ENCODE measurements at places on chromosomes 3 and 15.

DNA sequence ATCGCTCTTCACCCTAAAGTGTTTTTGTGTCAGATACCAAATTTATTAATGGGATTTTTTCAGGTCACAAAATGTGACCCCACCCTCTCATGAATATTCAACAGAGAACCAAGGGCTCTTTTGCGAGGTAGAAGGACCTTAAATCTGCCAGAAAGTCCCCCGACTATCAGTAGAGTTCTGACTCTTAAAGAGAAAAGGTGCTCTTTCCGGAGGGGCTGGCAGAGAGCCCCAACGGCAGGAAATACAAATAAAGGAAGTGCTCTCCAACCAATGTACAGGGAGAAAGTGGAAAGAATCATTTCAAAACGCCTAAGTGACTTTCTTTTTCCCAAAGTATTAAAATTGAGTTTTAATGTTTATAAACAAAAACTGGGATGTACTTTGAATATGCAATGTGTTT lies 517.2 kb downstream of the FOXP1 start:
- peak; percentile 27 for DNase-seq

DNA sequence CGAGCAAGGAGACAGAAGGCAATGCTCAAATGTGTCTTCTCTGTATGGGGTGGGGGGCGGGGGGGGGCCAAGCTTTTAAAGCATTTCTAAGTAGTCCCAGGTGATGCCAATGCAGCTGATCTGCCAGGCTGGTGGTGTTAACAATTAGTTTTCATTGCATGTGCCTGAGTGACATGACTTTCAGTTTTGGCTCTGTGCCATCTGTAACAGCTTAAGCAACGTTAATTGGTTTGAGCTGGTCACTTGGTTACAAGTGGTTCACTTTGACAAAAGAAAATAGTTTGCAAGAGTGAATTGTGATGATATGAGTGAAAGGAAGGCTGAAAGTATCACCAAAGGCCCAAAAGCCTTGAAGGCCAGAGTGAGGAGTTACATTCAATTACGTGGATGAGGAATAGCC lies 26.4 kb upstream of the LRIG1 start:
- DNase-seq: no peak

- no peak for DNase-seq
Observed at GRCh38 chr3:74564560-74564959, 49.9 kb downstream of the CNTN3 start.

GRCh38 chr15:90000186-90001001 lies 730 bp upstream of the ZNF710 start:
- DNase-seq: peak; percentile 20

GRCh38 chr3:112097378-112097777 lies 11.2 kb downstream of the C3orf52 start:
- DNase-seq: peak; percentile 53

- no peak for DNase-seq
Observed at GRCh38 chr3:2153053-2153452, 54.4 kb downstream of the CNTN4 start.
